NCI-H1105 (cell line): ENCODE measurements at places on chromosomes 2 and 18.

DNA sequence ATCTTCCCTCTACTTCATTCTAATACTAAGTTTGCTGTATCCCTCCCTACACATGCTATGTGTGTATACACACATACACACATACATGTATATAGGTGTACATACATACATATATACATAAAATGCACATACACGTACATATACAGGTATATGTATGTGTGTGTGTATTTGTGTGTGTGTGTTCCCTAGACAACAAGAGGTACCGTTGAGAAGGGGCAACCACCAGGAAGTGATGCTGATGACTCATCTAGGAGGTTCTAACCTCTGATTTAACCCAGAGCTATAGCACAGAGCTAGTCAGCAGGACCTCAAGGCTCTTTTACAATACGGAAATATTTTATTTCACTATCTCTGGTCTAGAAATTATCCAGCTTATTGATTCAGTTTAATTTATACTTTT, 139.2 kb downstream of the LAMA3 start:
- DNase-seq: no peak

GRCh38 chr2:147031897-147032296, 812.9 kb upstream of the ACVR2A start:
- DNase-seq: no peak

- no peak for DNase-seq
Measured at GRCh38 chr18:44500808-44501610, 179.7 kb upstream of the SETBP1 start.

- no peak for DNase-seq
Measured at GRCh38 chr2:213562539-213563180, 278.4 kb downstream of the SPAG16 start.

DNA sequence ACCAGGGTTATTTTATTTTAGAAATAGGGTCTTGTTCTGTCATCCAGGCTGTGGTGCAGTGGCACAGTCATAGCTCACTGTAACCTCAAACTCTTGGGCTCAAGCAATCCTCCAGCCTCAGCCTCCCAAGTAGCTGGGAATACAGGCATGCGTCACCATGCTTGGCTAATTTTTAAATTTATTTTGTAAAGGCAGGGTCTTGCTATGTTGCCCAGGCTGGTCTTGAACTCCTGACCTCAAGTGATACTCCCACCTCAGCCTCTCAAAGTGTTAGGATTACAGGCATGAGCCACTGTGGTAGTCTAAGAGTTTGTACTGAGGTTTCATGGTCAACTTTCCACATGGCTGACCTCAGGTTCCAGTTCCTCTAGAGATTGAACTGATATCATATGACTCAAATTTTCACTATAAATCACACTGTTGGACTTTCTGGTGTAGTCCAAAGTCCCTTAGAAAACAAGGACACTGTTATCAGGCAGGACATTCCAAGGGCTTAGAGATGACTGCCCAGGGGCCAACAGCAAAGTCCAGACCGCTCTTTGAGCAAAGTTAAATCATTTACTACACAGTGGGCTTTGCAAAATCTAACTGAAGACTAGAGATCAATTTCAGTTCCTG, 82.0 kb upstream of the MEX3C start:
- DNase-seq: no peak

- no peak for DNase-seq
Measured at GRCh38 chr2:134845719-134846118, 7.3 kb downstream of the ACMSD start.

GRCh38 chr2:37637985-37638384, 33.5 kb downstream of the CDC42EP3 start:
- no peak for DNase-seq

DNA sequence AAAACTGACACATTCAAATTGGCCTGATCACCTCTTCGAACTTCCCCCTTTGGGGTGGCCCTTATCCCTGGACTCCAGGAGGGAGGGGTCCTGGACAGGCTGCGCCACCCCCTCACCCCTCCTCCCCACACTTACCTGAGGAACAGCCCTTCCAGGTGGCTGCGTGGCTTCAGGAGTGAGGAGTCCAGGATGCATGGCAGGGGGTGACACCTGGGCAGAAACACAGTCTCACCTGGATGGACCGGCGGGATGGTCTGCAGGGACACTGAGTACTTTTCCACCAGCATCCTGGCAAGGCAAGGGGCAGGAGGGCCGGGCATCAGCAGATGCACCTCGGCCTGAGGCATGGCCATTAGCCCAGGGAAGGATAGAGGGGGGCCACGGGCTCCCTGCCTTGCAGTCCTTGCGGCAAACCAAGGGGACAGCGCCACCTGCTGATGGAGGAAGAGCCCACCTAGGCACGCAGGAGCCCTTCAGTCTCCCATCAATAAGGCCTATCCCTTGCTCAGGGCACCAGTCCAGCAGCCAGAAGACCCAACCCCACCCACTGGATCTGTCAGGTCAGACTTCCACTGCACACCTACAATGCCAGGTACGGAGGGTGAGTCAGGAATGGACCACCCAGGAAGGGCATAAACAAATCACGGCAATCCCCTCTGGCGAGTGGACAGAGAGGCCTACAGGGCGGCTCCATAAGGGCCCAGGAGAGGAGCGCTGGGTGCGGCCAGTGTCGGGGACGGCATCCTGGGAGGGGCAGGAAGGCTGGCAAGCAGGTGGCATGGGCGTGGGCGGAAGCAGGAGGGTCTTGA, 26.0 kb downstream of the FAM178B start:
- peak; percentile 81 for DNase-seq

DNA sequence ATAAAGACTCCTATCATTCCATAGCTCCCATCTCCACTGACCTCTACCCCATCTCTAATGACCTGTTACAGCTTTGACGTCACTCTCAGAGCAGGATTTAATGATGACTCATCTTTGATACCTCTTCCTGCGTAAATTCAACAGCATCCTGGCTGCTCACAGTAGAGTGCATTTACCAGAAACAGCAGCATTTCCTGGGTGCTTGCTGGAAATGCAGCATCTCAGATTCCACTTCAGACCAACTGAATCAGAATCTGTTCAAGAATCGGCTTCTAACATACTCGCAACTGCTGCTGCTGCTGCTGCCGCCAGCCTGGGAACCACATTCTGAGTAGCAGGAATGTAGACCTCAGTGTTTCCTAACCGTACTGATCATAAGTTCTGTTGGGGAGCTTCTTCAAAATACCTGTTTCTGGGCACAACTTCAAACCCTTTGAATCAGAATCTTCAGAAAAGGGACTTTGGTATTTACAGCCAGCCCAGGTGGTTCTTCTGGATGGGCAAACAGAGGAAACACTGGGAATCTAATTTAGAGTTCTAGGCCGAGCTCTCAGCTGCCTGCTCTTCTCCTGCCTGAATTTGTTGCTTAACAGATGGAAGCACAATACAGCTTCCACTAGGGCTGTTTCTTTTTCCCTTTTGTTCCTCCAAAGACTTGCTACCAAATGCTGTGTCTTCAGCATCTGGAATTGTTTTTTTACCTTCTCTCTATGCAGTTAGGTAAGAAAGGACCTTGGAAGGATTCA, 241.4 kb downstream of the NCKAP5 start:
- no peak for DNase-seq

- DNase-seq: no peak
Measured at GRCh38 chr2:425947-426346, 138.1 kb upstream of the ALKAL2 start.

GRCh38 chr2:216694082-216694825, 1.1 kb downstream of the IGFBP5 start:
- peak; percentile 59 for DNase-seq

DNA sequence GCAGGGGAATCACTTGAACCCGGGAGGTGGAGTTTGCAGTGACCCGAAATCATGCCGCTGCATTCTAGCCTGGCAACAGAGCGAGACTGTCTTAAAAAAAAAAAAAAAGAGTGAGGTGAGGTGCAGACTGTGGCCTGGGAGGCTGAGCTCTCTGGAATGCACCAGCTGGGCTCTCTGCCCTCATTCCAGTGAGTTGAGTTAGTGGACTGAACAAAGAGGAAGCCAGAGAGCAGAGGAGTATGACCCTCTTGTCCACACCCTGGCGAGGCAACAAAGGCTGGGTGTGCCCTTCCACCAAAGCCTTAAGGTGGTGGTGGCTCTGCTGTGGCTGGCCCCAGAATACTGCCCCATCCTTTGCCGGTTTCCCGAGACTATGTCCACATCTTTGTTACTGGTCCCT, 71.3 kb upstream of the ACKR3 start:
- DNase-seq: no peak

DNA sequence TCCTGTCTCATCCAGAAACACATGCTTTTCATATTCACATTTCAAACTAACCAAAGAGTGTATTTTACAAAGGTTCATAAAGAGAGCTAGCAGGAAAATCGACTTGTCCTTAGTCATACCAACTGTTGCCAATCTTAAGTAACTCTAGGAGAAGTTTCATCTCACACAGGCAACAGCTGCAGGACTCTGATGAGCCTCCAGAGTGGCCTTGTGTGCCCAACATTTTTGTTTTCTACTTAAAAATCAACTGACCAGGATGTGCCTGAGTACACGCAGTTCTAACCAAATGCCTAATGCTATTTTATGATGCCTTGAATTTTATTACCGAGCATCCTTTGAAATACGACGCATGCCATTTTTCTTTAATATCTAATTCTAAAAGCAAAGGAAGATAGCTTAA, 595.9 kb upstream of the LRRTM4 start:
- no peak for DNase-seq

DNA sequence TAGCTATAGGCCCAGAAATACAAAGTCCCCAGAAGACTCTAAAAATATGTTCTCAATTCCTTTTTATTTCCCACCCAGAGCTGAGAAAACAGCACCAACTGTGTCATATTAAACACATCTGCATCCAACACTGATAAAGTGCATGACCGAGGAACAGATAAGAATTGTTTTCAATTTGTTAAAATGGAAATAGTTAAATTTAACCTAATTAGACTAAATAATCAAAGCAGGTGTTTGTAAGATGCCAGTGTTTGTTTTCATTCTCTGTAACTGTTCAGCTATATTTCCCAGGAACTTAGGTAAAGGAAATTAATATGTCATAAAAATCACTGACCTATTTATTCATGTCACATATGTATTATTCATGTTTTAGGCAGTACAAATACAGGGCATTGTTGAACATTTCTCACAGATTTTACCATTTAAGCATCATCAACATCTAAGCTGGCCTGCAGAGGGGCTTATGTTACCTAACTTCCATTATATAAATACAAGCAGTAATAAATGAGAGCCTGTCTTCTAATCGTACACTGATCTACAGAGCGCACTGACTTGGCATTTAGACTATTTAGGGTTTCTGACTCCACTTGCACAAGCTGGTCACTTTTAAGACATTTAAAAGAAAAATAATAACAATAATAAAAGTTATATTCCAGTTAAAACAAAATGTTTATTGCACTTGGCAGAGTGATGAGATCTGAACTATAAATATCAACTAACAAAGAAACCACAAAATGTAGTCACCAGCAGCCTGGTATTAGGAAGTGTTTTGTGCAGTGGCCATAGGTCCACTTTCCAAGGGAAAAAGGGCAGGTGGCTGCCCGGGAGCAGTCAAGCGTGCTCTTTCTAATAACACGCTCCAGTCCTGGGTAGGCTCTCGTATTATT, 86.6 kb upstream of the ZFP36L2 start:
- no peak for DNase-seq

DNA sequence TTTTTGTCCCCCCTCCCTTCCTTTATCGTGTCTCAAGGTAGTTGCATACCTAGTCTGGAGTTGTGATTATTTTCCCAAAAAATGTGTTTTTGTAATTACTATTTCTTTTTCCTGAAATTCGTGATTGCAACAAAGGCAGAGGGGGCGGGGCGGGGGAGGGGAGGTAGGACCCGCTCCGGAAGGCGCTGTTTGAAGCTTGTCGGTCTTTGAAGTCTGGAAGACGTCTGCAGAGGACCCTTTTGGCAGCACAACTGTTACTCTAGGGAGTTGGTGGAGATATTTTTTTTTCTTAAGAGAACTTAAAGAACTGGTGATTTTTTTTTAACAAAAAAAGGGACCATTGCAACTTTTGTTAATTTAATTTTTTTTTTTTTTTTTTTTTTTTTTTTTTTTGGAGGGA, 2.1 kb downstream of the SOX11 start:
- peak; percentile 29 for DNase-seq

- no peak for DNase-seq
Measured at GRCh38 chr2:73063909-73064875, 7.3 kb downstream of the SFXN5 start.

GRCh38 chr18:6428851-6429395, 14.2 kb upstream of the L3MBTL4 start:
- no peak for DNase-seq

DNA sequence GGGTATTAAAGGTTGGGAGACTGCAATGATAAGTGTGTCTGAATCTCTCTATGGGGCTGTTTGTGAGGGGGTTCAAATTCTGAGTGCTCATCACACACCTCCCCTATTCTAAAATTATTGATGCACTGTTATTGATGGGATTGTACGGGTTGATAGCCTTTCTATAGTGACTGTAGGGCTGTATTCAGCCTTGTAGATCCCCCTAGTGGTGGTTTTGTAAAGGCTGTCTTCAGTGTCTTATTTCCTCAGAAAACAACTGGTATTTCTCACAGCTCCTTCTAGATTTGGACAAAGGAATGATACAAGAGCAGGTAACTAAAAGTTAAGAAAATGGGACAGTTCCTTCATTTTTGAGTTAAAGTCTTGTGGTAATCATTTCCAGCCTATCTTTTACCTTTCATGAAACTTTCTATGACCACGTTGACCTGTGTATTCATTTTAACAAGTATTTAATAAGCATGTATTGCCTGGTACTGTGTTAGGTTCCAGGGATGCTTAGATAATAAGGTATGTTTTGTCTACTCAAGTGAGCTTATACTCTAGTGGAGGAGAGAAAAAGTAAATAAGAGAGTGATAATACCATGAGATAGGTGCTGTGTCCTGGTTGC, 21.2 kb downstream of the SMAD4 start:
- DNase-seq: peak; percentile 59

DNA sequence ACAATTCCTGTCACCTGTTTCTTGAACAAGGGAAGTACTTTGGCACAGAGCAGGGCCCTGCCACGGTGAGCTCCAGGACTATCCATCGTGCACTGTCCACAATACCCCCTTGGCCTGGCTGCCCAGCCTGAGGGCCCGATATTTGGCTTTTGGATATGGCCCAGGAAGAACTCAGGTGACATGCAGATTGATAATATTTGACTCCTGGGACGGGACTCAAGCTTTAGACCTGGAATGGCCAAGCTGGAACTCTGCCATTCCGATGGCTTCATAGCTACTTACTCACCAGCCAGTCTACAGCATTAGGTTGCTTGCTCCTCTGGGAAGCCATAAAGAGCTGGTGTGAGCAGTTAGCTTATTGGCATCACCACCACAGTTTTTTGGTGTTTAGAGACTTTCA, 26.6 kb downstream of the EML6 start:
- no peak for DNase-seq

GRCh38 chr2:11617527-11617926, 52.5 kb downstream of the NTSR2 start:
- no peak for DNase-seq

DNA sequence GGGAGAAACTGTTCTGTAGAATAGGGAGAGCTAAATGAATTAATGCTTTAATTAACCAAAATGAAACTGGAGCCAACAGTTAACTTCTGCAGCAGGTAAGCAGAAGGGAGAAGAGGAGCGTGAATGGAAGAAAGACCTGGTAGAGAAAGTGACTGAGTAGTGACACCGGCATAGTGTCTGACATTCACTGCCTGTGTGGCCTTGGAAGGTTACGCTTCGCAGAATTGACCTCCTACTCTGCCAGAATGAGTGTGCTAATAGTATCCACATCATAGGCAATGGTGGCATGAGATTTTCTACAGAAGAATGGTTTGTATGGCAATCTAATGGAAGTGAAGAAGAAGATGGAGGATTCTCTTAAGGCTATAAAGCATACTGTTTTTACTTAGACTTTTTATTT, 614.4 kb downstream of the CPS1 start:
- no peak for DNase-seq
